ENCODE measurements at places on chromosomes 6 and 20.
A peak's percentile ranks its signal among the peaks of the same experiment; 100 is the strongest.

GRCh38 chr6:56593801-56594318 lies 48.8 kb downstream of the DST start:
- DNase-seq = no peak

- no peak for DNase-seq
These were observed 7.7 kb upstream of the C20orf203 start for GRCh38 chr20:32681175-32682084.

DNA sequence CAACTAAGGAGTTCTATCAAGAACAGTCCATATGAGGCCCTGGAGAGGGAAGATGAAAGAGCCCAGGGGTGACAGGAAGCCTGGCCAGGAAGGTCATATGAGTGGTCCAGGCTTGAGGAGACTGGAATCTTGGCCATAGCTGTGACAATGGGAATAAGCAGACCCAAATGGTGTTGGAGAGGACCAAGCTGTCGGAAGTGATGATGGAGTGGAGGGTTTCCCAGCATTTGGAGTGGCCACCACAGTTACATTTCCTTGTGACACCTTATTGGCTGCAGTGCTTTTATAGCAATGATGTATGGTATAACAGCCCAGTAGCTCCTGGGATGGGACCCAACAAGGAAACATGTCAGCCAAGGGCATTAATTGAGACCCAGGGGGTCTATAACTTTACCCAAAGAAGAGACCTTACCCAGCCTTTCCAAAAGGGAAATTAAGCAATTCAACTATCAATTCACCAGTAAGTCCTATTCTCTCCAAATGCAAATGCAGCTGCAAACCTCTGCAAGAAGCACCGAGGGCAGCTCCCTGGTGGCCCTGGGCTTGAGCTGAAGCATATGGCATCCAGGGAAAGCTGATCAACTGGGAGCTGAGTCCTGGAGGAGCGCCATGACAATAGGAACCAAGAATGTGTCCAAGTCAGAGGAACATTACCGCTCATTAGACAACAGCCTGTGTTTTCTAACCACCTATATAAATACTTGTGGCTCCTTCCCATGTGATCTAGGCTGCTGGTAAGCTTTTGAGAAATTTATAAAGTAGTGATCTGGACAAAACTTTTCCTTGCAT lies 219.4 kb downstream of the SOD2 start:
- peak; percentile 74 for DNase-seq

DNA sequence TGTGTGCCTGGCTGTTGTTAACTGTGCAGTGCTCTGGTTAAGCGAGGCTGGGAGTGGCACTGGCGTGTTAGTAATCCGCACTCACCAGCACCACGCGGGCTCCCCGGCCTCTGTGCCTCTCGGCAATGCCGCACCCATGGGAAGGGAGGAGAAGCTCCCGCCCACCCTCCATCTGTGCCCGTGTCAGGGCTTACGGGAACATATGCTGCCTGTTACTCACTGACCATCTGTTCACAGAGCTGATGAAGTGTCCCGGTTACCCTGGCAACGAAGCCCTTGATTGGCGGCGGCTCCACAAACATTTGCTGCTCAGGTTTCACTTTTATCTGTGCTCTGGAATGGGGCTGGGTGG lies 114.7 kb downstream of the PSMB1 start:
- peak; percentile 95 for DNase-seq

- no peak for DNase-seq
These were observed 617.0 kb upstream of the ARID1B start for GRCh38 chr6:156160007-156160794.

DNA sequence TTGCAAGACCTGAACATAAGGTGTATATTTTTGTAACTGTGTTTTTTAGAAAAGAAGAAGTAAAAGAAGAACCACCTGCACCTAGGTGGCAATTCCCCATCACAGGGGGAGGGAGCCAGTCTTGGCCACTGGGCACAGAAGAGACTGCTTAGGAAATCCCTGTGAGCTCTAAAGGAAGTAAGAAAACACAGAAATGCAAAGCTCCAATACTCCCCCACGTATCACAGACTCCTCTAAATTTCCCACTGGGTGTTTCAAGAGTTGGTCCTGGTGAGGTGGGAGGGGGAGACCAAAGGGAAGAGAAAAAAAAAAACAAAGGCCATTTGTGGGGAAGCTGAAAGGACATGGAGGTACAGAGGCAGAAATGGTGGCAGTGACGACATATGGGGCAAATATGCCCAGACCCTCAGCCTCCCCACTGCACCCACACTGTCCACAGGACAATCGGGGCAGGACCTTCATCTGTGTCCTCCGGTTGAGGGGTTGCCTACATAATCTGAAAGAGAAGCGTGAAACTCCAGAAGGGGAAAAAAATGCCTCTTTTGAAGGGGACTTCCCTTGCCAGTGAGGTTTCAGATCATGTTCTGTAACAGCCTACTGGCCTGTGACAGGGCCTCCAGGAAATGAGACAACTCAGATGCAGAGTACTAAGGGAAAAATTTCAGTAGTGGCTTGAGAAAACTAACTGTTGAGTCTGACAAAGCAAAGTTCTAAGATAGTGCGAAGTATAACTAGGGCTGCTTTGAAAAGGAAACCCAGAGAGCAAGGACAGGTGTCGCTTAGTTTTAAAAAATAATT lies 226.2 kb upstream of the MARCKS start:
- no peak for DNase-seq

- no peak for DNase-seq
These were observed 928.9 kb upstream of the CITED2 start for GRCh38 chr6:140303218-140303949.

- DNase-seq = no peak
These were observed 19.5 kb upstream of the TMX4 start for GRCh38 chr20:8039042-8039441.

- no peak for DNase-seq
These were observed 243.8 kb downstream of the LRFN2 start for GRCh38 chr6:40343318-40343876.

GRCh38 chr6:35607517-35608233 lies 81.0 kb downstream of the FKBP5 start:
- DNase-seq = no peak

GRCh38 chr6:31718265-31718664 lies 3.1 kb downstream of the LY6G6D start:
- DNase-seq = no peak

GRCh38 chr6:3878048-3878666 lies 29.0 kb downstream of the FAM50B start:
- no peak for DNase-seq

DNA sequence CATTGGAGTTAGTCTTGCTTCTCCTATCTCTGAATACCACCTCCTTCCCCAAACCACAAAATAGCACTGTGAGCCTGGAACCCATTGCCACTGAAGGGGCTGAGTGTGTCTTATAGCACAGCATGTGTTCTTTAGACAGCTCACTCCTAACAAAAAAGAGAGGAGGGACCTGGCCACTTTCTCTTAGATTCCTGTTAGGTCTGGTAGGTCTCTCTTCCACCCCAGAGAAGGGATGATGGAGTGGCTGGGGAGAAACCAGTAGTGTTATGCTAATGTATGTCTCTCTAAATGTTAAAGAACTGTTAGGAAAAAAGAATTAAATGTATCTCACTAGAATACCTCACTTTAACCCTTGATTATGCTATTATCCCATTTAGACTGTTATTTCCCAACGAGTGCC lies 340.3 kb downstream of the EPHA7 start:
- no peak for DNase-seq

DNA sequence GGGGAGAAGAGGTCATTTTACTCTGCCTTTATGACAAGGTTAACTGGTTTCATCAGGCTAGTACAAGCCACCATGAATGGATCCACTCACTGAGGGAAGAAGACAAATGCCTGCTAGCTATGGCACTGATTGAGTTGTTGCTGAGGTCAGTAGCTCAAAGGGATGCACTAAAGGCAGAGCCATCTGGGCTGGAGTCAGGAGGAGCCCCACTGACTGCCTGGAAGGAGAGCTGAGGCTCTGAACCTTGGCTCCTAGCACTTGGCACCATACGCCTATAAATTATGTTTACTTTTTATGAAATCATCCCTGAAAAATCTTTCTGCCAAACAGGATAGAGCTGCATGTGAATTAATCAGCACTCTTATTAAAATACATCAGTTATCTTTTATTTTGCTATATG lies 104.6 kb downstream of the DTD1 start:
- no peak for DNase-seq

DNA sequence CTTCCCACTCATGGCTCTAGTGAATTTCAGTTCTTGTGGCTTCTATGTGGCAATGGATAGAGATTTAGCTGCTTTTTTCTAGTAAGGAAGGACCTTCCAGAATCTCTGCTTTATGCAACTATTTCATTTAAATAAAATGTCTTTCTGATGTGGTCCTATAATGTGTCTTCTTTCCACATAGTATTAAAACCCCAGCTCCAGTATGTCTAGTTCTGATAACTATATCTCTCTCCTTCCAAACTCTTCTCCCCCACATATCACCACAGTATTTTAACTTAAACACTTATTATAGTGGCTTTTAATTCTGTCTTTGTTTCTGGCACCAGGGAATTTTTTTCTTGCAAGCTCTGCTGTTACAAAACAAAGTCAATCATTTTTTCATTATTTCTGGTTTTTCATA lies 40.6 kb upstream of the SUMO4 start:
- DNase-seq = no peak

- DNase-seq = no peak
These were observed at the start of gene SOX18 for GRCh38 chr20:64049060-64049877. Gene SOX18, minus strand, starts transcription at chr20:64049639. Its CDS starts 123 bp downstream, at chr20:64049516.

GRCh38 chr6:17687136-17687535 lies 19.6 kb downstream of the NUP153 start:
- DNase-seq = no peak

GRCh38 chr6:15473741-15474161 lies 189.1 kb downstream of the DTNBP1 start:
- DNase-seq = peak; percentile 38

DNA sequence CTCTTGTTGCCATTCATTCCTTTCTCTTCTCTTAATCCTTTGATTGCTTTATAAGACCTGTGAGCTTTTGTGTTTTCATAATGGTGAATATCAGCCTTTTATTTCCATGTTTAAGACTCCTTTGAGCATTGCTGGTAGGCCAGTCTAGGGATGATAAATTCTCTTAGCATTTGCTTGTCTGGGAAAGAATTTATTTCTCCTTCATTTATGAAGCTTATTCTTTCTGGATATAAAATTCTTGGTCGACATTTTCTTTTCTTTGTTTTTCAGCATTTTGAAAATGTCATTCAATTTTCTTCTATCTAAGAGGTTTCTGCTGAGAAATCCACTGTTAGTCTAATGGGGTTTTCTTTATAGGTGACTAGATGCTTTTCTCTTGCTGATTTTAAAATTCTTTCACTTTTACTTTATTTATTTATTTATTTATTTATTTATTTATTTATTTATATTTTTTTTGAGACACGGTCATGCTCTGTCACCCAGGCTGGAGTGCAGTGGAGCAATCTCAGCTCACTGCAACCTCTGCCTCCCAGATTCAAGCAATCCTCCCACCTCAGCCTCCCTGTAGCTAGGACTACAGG lies 15.0 kb downstream of the ARFGEF3 start:
- no peak for DNase-seq

DNA sequence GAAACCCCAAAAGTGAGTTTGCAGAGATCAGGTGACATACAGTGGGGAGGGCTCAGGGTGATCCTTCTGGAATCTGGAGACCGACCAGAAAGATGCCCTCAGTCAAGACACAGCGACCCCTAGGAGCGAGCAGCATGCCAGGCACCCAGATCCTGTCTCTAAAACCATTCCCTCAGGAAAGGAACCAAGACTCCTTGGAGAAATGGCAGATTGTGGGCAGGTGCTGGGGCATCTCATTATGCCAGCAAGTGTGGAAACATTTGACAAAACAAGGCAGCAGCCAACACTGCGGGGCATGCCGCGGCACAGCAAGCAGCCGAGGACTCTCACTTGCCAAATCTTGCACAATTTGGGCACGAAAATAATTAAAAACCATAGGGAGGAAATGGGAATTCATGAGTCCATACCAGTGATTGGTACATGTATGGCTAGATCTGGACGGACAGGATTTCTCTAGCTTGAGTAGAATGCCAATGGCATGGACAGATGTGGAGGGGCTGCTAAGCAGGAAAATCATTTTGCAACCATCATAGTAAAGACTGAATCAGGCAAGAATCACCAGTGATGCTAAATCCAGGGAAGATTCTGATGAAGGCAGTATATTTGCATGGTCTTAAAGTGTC lies 76.9 kb downstream of the GINS1 start:
- no peak for DNase-seq

GRCh38 chr6:98920904-98921431 lies 26.8 kb downstream of the FBXL4 start:
- no peak for DNase-seq

- peak; percentile 44 for DNase-seq
These were observed 1.3 kb upstream of the TAF4 start for GRCh38 chr20:62066983-62067433.

- DNase-seq = no peak
These were observed 142.2 kb downstream of the OPN5 start for GRCh38 chr6:47924001-47924400.

GRCh38 chr20:53129563-53129962 lies 157.4 kb downstream of the TSHZ2 start:
- DNase-seq = no peak

DNA sequence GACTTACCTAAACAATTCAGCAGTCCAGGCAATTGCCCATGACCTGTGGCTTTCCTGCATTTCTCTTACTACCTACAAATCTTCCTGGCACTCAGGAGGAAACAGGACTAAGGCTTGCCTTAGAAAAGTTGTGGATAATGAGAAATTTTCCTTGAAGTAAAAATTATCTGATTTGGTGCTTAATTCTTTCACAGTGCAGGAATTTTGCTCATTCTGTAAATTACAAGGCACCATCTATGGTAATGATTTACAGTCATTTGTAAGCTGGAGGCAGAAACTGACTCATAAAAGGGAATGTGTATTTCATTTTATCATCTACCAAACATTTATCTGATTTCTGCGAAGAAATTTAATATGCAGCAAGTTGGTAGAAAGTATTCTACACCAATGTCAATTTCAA lies 211.5 kb upstream of the FKBP1C start:
- no peak for DNase-seq

GRCh38 chr6:13708736-13709135 lies 2.9 kb downstream of the RANBP9 start:
- no peak for DNase-seq

- DNase-seq = no peak
These were observed 63.0 kb upstream of the CD2AP start for GRCh38 chr6:47414423-47415167.

GRCh38 chr6:55388211-55388610 lies 60.9 kb downstream of the GFRAL start:
- peak; percentile 21 for DNase-seq

- DNase-seq = no peak
These were observed 46.3 kb downstream of the GNAS start for GRCh38 chr20:58898629-58899408.

DNA sequence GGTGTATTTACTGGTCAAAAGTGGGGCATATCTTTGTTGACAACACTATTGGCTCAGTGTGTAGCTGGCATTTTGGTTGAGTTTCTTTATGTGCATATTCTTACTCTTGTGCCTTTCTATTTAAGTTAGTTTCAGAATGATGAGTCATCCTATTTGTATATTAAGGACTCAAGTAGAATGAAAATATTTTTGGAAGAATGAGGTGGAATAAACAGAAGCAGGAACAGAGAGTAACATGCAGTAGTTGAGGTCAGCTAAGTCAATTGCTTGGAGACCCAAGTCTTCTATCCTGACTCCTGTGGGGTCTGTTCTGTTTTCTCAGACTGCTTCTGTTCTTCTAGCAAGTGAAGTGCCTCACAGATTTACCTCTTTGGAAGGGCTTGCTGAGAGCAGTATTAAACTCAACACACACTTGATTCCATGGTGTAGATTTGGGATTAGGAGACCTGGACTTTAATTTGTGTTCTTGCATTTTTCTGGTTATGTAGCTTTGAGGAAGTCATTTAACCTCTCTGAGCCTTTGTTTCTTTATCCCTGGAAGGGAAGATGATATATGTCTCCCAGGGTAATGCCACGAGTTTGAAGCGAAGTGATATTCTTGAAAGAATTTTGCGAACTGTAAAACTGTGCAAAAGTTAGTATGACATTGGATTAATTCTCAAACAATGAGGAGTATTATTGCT lies 324.3 kb downstream of the QKI start:
- DNase-seq = no peak
